ENCODE measurements at places on chromosomes 6 and 20. TPM values are rescaled to one million over a fixed set of nuclear protein-coding genes. Genes with fewer than 3 reads are reported as not detected.

The SIRT5 gene
- 5.5 TPM for polyA plus RNA-seq

The GDAP1L1 gene
- polyA plus RNA-seq: not detected

The GGTLC1 gene
- polyA plus RNA-seq: not detected

The LY6G6D gene
- polyA plus RNA-seq: 1.3 TPM

The CALHM5 gene
- 0.12 TPM for polyA plus RNA-seq

The HDGFL1 gene
- not detected for polyA plus RNA-seq
